ENCODE measurements at places on chromosomes 4 and X.

DNA sequence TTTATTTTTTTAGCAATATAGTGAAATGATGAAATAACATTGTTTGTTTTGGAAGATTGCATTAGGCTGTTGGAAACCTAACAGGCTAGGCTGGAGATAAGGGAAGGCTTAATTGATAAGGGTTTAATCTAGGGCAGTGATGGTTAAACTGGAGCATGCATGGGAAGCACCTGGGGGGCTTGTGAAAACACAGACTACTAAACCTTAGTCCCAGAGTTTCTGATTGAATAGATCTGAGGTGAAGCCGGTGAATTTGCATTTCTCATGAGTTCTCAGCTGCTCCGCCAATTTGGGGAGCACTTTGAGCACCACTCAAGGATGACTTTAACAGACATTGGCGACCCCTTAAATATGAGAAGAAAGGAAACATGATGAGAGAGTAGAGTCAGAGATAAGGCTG lies 11.5 kb downstream of the STK26 start:
- no peak for DNase-seq

DNA sequence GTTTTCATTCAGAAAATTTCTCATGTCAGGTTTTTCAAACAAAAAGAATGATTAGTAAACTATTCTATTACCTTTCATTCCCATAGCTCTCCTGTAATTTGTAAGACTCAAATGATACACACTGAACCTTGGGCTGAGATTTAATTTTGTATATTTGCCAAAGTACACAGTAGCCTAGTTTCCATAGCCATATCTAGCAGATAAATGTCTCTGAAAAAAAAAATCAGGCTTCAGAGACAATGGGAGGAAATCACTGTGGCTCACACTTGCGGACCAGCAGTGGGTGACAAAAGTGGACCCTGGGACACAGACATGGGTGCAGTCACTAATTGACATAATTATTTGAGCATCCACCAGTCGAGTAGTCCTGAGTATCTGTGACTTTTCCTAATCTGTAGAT lies 46.6 kb downstream of the MAOA start:
- DNase-seq: no peak

DNA sequence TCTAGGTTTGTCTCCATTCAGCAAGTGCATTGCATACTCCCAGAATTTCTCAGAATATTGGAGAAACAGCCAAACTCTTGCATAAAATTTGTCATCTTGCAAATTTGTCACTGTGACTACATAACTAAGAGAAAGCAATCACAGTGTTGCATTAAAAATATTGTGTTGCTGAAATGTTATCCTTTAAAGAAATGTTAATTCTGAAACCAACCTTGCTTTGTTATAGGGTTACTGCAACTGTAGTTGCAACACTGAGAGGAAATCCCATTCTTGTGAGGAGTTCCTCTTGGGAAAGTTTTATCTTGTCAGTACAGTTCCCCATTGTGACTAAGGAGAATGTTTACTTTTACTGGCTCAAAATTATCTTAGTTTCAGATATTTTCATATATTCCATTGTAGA lies 20.9 kb downstream of the CYBB start:
- no peak for DNase-seq

DNA sequence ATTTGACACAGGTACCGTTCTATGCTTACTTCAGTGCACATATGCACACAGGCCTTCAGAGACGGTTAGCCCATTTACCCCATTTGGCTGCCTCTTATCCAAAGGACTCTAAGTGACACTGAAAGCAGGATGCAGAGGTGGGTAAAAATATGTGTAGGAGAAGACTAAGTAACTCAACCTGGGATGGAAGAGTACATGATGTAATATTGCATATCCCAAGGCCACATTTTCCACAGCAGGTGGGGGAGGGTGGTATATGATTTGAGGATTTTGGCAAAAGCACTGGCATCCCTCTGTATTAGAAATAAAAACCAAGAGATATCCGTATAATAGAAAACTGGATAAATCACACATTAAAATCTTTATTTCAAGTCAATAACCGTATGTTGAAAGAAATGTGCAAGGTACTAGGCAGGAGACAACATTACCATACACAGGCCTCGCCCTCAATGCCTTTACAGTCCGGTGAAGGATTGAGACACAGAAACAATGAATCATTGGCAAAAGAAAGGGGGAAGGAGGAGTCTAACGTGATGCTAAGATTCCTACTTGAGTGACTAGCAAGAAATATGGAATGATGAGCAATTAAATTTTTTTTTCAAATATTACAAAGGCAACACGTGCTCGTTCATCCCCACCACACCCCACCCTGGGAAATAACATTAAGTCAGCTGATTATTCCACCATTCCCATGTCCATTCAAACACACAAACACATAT lies 161.0 kb upstream of the RASGEF1B start:
- DNase-seq: no peak

DNA sequence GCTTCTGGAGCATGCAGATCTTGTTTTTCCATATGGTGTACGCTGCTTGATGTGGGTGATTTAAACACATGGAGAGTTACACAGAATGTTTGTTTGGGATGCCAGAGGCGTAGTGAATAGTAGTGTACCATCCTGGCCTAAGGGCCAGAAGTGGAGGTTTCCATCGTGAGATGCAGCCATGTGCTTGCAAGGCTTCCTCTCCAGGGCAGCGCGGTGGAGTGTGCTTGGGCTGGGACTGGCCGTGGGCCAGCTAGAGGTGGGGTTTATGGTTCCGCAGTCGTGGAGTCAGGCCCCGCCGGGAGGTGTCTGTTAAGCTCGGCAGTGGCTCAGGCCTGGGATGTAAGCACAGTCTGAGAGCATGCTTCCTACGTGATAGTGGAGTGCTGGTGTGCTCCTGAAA lies 14.0 kb downstream of the STOX2 start:
- DNase-seq: no peak

DNA sequence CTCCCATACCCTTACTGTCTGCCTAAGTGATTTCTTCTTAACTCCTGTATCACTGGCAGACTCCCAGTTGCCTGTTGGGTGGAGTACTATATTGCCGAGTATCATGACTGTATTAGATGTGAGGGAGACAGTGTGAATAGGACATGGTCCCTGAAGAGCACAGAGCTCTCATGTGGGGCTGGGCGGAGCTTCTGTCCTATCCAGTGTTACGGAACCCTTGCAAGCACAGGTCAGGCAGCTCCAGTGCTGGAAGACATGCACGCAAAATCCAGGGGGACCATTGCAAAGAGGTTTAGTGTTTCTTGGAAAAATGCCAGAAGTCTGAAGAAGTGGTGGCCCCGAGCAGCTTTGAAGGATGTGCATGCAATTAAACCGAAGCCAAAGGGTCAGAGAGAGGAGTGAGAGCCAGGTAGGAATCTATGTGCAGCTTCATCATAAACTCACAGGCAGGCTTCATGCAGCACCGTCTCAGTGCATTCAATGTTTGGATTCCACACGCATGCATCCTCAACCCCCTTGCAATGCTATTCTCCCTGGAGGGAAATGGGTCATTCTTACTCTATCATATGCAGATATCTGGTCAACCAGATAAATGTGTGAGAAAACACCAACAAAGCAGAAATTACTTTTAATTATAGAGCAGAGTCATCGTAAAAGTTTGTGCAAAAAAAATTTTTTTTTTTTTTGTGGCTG lies 49.7 kb upstream of the DHRSX start:
- DNase-seq: no peak

GRCh38 chr4:88447371-88448095 lies 9.4 kb upstream of the HERC5 start:
- DNase-seq: no peak

DNA sequence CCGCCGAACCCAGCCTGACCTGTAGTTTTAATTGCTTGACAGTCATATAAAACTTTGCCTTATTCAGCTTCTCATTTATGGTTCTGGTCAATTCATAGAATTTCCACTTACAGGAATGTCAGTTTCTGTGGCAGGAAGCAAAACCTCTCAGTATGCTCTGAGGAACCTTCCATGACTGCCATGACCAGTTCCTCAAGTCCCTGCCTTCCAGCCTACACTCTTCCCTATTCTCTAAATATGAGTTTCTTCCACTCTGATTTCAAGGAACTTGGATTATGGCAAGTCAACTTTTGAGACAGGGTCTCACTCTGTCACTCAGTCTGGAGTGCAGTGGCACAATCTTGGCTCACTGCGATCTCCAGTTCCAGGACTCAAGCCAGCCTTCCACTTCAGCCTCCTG lies 26.0 kb upstream of the NSUN7 start:
- no peak for DNase-seq

Measured in coronary artery (tissue), 2 donors.